ENCODE measurements at places on chromosomes 5 and 9. TPM values are rescaled to one million over a fixed set of nuclear protein-coding genes. Genes with fewer than 3 reads are reported as not detected.

- H3K4me1 ChIP-seq = no peaks in the 10 kb centered on the region
- H3K27me3 ChIP-seq = no peaks in the 10 kb centered on the region
- DNase-seq = no peak
- H3K27ac ChIP-seq = no peak overlapping the region
- H3K4me3 ChIP-seq = no peak overlapping the region
These were observed 186.3 kb downstream of the NR3C1 start for GRCh38 chr5:143217065-143217803.

DNA sequence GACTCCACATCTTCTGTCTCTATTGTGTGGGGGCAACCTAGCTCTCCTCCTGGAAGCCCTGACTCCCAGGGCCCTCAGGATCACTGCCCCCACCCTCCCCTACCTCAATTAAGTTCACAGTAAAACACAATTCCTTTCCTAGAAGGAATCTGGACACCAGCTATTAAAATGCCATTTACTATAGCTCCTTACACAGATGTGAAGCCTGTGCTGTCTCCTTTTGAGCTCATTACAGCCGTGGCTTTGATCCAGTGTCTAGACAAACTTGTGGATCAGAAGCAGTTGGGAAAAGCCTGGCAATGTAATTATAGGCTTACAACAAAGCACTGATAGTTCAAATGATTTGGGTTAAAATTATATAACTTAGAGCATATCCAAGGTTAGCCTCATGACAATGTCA, 107.0 kb upstream of the SMIM23 start:
- no peaks in the 10 kb centered on the region for H3K36me3 ChIP-seq
- no peaks in the 10 kb centered on the region for H3K27me3 ChIP-seq
- H3K4me3 ChIP-seq = no peak overlapping the region
- no peaks in the 10 kb centered on the region for H3K4me1 ChIP-seq
- DNase-seq = no peak

- H3K4me3 ChIP-seq = no peak overlapping the region
- DNase-seq = no peak
- H3K27ac ChIP-seq = no peak overlapping the region
- H3K4me1 ChIP-seq = peaks cover 12% of the 10 kb centered on the region
- H3K36me3 ChIP-seq = no peaks in the 10 kb centered on the region
These were observed 24.9 kb downstream of the MOCS2 start for GRCh38 chr5:53084546-53085255.

- H3K36me3 ChIP-seq = no peaks in the 10 kb centered on the region
- no peak overlapping the region for H3K27ac ChIP-seq
- no peak overlapping the region for H3K4me3 ChIP-seq
- no peaks in the 10 kb centered on the region for H3K4me1 ChIP-seq
- DNase-seq = no peak
These were observed 290.7 kb upstream of the IL12B start for GRCh38 chr5:159620853-159621540.

DNA sequence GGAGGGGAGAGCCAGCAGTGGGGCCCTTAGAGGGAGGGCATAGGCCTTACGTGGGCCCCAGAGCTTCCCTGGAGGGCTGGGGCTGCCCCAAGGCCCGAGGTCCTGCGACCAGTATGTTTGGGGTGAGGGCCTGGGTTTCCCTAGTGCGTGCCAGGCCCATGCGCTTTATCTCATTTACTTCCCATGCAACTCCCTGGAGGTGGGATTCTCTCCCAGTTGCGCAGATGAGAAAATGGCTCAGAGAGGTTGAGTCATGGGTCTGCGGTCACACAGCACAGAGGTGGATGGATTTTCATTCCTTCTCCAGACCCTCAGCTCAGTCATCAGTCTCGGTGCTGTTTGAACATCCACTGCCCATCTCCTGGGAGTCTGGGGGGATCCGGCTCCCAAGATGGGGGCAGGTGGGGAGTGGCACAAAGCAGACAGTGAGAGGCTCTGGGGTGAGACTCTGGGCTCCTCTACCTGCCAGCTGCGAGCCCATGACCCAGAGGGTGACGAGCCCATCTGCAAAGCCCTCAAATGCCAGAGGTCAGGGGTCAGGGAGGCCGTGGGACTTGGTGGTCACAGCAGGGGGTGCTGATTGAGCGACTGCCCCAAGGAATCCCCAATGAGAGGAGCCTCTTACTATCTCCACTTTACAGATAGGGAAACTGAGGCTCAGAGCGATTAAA, 171.2 kb downstream of the GAPVD1 start:
- H3K27ac ChIP-seq = no peak overlapping the region
- H3K4me1 ChIP-seq = no peaks in the 10 kb centered on the region
- no peaks in the 10 kb centered on the region for H3K27me3 ChIP-seq
- H3K36me3 ChIP-seq = no peaks in the 10 kb centered on the region
- DNase-seq = no peak

DNA sequence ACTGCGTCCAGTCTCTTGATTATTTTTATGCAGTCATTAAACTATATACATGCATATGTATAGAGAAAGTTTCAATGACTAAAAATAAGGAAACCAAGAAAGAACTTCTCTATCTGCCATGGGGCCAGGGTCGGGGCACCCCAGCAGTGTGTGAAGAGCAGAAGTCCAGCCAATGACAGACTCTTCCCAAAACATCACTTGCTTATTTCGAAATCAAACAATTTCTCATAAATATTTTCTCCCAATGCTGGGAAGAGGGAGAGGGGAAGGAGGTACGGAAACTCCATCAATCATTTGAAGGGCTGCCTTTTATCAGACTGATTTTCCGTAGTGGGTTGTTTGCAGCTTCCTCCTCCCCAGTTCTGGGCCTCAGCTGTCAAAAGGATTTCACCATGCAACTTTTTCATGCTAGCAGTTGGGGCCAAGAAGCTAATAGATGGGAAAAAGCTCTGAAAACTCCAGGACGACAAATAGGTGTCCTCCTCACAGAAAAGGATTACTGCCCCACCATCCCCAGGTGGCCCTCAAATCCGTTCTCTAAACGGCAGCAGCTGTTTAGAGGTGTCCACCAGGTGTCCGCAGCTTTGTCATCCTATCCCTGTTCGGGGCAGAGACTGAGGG, 617 bp upstream of the FPGS start:
- no peaks in the 10 kb centered on the region for H3K27me3 ChIP-seq
- peaks cover 37% of the 10 kb centered on the region for H3K4me1 ChIP-seq
- peak overlapping the region; percentile 99 for H3K27ac ChIP-seq
- H3K4me3 ChIP-seq = no peak overlapping the region
- peaks cover 21% of the 10 kb centered on the region for H3K36me3 ChIP-seq

- H3K27ac ChIP-seq = no peak overlapping the region
- no peak overlapping the region for H3K4me3 ChIP-seq
- H3K36me3 ChIP-seq = no peaks in the 10 kb centered on the region
- no peaks in the 10 kb centered on the region for H3K27me3 ChIP-seq
These were observed 478.5 kb downstream of the PTPRD start for GRCh38 chr9:10134266-10134665.

- peak overlapping the region; percentile 46 for H3K27ac ChIP-seq
- H3K4me3 ChIP-seq = no peak overlapping the region
- H3K36me3 ChIP-seq = no peaks in the 10 kb centered on the region
These were observed 32.1 kb upstream of the SELENOP start for GRCh38 chr5:42843675-42844292.

DNA sequence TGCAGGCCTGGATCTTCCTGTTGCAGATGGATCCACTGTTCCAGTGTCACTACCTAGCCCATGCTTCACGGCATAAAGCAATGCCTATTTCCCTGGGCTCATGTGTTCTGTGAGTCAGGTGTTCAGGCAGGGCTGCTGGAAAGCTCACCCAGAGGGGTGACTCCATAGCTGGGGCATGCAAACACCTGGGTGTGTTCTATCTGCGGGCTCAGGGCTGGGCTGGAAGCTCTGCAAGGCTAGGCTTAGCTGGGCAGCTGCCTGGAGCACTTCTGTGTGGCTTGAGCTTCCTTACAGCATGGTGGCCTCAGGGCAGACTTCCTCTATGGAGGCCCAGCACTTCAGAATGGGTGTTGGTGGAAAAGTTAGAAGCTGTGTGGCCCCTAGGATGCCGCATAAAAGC, 139.9 kb downstream of the GADD45G start:
- no peak overlapping the region for H3K27ac ChIP-seq
- H3K4me3 ChIP-seq = no peak overlapping the region
- H3K4me1 ChIP-seq = no peaks in the 10 kb centered on the region
- no peaks in the 10 kb centered on the region for H3K36me3 ChIP-seq
- H3K27me3 ChIP-seq = no peaks in the 10 kb centered on the region

DNA sequence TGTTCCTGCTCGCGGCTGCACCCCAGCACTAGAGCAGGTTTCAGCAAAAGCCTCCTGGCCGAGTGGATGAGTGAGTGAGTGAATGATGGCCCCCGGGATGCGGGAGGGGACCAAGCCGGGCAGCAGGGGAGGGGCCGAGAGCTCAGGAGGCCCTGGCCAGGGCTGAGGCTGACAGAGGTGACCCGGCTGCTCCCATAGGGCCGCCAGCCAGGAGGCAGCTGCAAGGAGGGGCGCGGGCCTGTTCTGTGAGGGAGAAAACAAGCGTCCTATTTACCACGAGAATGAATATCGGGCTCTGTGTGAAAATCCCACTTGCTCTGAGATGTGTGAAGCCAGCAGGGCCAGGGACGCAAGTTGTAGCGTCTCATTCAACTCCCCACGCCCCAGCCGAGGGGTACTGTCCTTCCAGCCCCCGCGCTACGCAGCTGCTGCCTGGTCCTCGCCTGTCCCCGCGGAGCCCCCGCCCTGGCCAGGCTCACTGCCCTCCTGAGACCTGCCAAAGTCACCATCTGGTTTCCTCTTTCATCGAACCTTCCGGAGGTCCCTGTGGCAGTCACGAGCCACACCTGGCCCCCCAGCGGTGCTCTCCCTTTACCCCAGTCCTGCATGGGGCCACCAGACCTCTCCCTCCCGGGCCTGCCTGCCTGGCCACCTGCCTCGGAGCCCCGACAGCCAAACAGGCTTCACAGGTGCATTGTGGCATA, 38.8 kb downstream of the RASGEF1C start:
- no peak for DNase-seq
- H3K4me1 ChIP-seq = no peaks in the 10 kb centered on the region
- no peaks in the 10 kb centered on the region for H3K27me3 ChIP-seq
- no peak overlapping the region for H3K4me3 ChIP-seq

The TAF1L gene
- not detected for polyA plus RNA-seq

The MELK gene
- polyA plus RNA-seq = 0.24 TPM

The CDKN2B gene
- 4.3 TPM for polyA plus RNA-seq

The DDX41 gene
- 47.0 TPM for polyA plus RNA-seq

The SLC34A1 gene
- not detected for polyA plus RNA-seq

The GRIN3A gene
- polyA plus RNA-seq = not detected
